ENCODE measurements at places on chromosomes 12 and 14.

GRCh38 chr14:100416081-100416680 lies 93.0 kb downstream of the SLC25A47 start:
- DNase-seq: no peak

DNA sequence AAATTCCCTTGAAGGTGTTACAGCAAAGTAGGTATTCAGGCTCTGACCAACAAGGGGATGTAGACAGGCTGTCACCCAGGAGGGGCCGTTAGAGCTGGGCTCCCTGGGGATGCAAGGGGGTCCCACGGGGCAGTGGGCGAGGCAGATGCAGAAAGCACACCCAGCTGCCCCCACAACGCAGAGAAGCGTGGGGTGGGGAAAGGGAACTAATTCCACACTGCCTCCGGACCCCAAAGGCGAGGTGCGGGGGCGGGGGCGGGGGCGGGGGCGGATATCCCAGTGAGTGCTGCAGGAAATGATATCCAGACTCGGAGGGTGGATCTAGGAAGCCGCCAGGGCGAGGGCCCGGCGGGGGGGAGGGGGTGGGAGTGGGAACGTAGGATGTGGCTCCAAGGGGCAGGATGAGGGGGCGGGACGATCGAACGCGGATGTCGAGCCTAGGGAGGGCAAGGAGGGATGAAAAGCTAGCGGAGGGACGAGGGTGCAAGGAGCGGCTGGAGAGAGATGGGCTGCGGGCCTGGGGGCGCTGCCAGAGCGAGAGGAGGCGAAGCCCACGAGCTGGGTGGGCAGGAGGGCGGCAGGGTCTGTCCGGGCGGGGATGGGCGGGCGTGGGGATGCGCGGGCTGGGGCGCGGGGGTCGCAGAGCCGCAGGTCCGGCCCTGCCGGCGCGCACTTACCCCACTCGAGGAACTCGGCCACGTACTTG lies 874 bp downstream of the CDC42BPB start:
- no peak for DNase-seq

GRCh38 chr12:31029916-31030562 lies 43.6 kb upstream of the DDX11 start:
- peak; percentile 73 for DNase-seq

GRCh38 chr14:83416476-83416875 lies 1882.8 kb upstream of the SEL1L start:
- DNase-seq: no peak

DNA sequence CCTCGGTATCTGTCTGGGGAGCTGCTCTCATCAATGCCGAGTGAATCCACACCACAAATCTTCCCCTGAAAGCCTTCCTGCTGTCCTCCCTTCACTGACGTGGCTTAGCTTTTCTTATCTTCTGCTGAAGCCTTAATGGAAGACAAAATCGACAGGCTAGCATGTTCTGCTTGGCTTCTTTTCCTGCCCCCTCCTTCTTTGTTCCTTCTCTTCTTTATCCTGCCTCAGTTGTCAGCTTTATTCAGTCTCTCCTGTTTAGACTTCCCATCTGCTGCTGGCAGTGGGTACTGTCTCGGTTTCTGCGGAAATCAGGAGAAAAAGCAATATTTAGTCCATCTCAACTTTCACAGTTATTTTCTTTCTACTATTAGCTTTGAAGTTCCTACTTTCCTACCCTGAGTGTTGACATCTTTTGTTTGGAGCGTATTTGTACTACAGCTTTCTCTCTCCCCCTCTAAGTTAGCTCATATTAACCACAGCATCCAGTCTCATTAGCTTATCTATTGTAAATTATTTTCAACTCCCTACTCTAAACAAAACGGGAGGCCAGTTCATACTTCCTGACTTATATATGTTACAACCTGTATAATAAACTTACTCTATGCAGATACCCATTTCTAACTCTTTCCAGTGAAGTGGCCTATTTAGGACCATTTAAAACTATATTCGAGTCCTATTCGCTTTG lies 226.0 kb downstream of the DACT1 start:
- no peak for DNase-seq

- peak; percentile 75 for DNase-seq
Measured at GRCh38 chr14:61101803-61102548, 120.9 kb downstream of the SLC38A6 start.

- DNase-seq: peak; percentile 26
Measured at GRCh38 chr12:24922090-24922489, 26.8 kb downstream of the BCAT1 start.

GRCh38 chr12:122381021-122381420 lies 41.4 kb downstream of the CLIP1 start:
- DNase-seq: no peak

DNA sequence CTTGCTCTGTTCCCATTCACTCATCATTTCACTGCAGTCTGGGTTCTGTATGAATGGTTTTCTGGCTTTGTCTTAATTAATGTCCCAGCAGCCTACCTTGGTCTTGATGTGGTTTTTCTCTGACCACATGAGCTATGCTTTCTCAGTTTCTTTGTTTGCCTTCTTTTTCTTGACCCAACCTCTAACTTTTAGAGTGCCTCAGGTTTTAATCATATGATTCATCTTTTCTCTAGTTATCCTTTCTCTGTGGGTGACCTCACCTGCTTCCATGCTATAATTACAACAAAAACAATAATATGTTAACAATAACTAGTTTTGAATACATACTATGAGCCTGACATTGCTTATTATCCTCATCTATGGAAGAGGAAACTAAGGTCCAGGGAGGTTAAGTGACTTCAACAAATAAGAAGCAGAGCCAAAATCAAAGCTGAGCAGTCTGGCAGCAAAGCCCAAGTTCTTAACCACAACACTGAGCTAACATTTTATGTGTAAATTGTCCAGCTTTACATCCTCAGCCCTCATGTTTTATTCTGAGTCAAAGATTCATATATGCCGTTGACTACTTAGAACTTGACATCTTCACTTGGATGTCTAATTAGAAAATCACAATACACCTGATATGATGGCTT lies 4.7 kb upstream of the EPYC start:
- DNase-seq: no peak

GRCh38 chr12:107233551-107233950 lies 140.2 kb upstream of the CRY1 start:
- DNase-seq: no peak

DNA sequence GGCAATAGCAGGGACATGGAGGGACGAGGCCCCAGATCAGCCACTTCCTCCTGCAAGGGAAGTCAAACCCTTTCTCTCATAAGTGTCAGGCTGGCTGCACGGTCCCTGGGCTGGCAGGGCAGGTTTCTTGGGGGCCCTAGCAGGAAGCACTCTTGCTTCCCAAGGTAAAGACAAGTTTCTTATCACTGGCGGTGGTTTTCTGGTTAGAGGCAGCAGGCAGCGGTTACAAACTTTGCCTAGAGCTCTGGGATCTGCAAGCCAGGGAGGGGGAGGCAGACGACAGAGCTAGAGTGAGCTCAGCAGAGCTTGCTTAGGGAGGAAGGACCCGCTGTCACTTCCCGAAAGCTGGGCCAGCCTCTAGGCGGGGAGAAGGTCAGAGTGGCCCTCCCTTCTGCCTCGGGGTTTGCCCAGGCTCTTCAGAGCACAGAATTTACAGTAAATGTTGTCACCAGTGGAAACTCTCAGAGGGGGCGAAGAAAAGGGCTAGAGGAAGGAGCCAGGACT lies 20.4 kb downstream of the BATF start:
- DNase-seq: peak; percentile 87

GRCh38 chr14:63383776-63384367 lies 65.1 kb upstream of the GPHB5 start:
- DNase-seq: no peak

- no peak for DNase-seq
Measured at GRCh38 chr12:39032034-39032433, 126.6 kb upstream of the CPNE8 start.

GRCh38 chr12:14505626-14506596 lies 61.8 kb downstream of the PLBD1 start:
- DNase-seq: no peak

- DNase-seq: peak; percentile 38
Measured at GRCh38 chr12:107337346-107338095, 244.2 kb upstream of the CRY1 start.

DNA sequence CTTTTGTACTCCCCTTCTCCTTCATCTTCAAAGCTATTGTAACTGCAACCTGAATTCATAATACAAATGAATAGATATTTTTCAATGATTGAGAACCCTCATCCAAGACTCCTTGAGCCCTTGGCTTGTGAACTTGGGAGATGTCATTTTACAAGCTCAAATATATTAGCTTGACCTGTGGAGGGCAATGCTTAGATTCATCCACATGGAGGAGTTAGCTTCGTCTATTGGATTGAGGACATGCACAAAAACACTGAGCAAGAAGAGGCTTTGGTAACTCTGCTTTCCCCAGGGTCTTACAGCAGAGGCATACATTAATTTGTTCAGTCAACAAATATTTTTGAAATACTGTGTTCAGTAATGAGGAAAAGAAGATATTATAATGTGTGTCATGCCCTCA lies 101.1 kb downstream of the OTOGL start:
- DNase-seq: no peak

DNA sequence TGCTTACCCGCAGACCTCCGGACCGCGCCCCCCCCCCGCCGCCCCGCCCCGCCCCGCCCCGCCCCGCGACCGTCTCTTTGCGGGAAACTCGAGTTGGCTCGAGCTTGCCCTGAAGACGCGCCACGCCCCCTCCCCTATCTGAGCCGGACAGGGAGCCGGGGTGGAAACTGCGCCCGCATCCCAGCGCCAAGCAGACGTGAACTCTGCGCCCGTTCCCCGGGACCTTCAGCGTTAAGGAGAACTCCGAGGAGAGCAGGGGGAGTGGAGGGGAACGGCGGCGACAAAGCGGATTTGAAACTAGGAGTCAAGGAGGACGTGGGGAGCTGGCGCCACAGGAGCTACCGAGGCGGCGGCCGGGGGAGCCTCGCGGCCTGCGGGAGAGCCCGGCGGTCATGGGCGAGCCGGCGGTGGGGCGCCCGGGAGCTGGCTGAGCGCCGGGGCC lies at the start of gene KCNK13:
TSS of gene KCNK13 (plus strand) at position 310 of the 442 bp plus-strand sequence. CDS start 212 bp downstream, outside the sequence.
- DNase-seq: peak; percentile 67

GRCh38 chr14:55467307-55467706 lies 26.9 kb upstream of the TBPL2 start:
- no peak for DNase-seq

DNA sequence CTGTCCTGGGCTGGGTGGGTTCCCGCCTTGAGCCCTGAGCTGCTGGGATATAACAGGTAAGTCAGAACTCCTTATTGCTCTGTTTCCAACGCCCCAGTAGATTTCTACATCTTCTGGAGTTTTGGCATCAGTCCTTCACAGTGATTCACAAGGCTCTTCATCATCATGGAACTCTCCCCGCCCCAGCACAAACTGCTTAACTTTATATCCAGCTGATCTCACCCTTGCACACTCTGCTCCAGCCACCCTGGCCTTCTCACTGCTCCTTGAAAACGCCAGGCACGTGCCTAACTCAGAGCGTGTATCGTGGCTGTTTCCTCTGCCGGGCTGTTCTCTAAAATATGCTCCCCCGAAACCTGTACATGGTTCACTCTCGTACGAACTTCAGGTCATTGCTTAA lies 264.9 kb downstream of the NOVA1 start:
- no peak for DNase-seq

- peak; percentile 32 for DNase-seq
Measured at GRCh38 chr12:11834931-11835330, 185.5 kb downstream of the ETV6 start.

DNA sequence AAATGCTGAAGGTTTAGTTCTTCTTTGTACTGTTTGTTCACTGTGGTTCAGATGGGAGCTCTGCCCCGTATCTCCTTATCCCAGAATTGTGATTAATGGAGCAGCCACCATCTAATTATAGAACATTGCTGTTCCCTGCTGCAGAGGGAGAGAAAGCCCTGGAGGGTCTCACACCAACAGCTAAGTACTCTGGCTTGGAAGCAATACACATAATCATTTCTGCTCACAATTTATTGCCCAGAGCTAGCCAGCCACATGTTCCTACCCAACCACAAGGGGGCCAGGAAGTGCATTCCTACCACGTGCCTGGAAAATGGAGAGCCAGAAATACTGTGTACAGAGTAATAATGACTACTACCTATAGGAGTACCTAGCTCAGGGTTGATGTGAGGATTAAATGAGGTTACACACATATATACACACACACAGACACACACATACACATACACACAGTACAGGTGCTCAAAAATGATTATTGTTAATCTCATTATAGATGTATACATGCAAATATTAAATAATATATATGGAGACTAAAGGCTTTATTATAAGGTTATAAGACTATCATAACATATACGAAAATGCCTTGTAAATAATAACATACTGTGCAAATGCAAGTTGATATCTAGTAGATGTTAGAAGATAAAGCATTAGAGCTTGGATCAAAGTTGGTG lies 22.3 kb downstream of the MSRB3 start:
- no peak for DNase-seq

GRCh38 chr14:99647411-99647810 lies 2.5 kb downstream of the HHIPL1 start:
- no peak for DNase-seq

- peak; percentile 19 for DNase-seq
Measured at GRCh38 chr12:14873440-14874185, 12.0 kb downstream of the MGP start.

- DNase-seq: no peak
Measured at GRCh38 chr12:27869567-27869966, 89.5 kb upstream of the MANSC4 start.

GRCh38 chr14:36834293-36834692 lies 172.6 kb downstream of the PAX9 start:
- no peak for DNase-seq

- no peak for DNase-seq
Measured at GRCh38 chr14:91845652-91846051, 21.7 kb downstream of the TC2N start.

DNA sequence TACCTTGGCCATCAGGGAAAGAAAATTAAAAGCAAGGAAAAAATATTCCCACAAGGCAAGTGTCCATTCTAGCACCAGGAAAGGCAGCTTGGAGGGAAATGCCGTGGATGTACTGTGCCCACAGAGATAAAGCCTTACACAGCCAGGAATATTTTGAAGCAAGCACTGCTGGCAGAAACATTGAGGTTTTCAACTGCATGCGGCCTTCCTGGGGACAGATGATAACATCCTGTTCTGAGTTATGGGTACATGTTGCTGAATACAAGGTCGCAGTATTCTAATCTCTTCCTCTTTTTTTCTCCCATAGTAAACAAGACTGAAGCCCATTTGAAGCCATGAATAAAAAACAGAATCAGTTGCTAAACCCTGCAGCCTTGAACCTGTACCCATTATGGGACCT lies 197.1 kb downstream of the BTG1 start:
- no peak for DNase-seq

GRCh38 chr12:94590428-94590827 lies 59.9 kb downstream of the TMCC3 start:
- DNase-seq: no peak

- DNase-seq: no peak
Measured at GRCh38 chr14:101111620-101112290, 208.2 kb upstream of the RTL1 start.
